ENCODE measurements at places on chromosomes 5 and 9. TPM values are rescaled to one million over a fixed set of nuclear protein-coding genes. Genes with fewer than 3 reads are reported as not detected.

Gene LHX3
- total RNA-seq: not detected

Gene SLC34A3
- total RNA-seq: not detected

Gene PTGES
- total RNA-seq: 9.1 TPM

Gene FBP2
- not detected for total RNA-seq

DNA sequence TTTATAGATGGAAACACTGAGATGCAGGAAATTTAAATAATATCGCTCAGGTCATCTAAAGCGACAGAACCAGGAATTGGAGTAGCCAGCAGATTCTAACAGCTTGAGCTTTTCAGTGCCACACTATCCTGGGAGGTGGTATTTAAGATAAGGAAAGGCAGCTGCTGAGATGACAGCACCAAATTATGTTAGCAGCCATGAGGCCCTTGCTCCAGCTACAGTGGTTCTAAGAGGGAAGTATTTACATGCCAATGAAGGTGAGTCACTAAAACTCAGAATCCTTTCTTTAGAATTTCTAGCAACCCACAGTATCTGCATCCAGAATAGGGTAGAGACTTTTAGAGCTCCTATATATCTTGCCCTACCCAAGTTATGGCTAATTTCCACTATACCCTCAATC, 127.0 kb upstream of the VLDLR start:
- DNase-seq: no peak

- no peak for DNase-seq
These were observed 25.5 kb downstream of the MAST4 start for GRCh38 chr5:66621736-66622135.

- DNase-seq: peak; percentile 19
These were observed 116.5 kb upstream of the PHYKPL start for GRCh38 chr5:178349075-178349511.

DNA sequence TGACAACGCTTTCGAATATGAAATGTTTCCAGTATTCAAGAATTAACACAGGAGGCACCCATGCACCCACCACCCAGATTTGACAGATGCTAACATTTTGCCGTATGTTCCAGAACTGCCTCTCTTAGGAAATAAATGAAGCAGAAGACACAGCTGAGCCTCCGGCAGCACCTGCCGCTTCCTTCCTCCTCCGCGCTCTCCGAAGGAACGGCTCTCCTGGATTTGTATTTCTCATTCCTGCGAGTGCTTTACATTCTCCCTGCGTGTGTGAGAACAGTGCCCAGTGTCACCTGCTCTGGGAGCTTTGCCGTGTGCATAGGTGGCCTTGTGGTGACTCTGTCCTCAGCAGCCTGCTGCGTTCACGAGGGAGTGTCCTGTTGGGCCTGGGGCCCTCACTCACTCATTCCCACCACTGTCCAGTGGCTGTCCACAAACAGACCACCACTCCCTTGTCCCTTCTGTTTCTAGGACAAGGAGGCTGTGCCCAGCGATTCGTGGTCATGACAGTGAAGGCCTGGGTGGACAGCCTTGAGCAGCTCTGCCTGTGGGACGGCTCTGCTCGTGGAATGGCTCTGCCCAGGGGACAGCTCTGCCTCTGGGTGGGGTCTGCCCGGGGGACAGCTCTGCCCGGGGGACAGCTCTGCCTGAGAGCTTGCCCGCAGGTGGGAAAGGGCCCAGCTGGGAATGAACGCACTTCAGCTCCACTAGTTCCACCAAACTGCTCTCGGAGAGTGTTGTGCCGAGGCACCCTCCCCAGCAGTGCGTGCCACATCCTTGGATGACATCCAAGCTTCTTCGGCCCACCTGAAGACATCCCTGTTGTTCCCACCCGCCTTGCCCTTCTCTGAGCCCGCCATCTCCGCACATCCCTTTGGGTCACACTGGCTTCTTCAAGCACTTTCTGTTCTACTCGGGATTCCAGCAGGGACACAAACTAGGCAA, 170.5 kb upstream of the PPP1R26 start:
- no peak for DNase-seq

Measured in aorta (tissue), 5 donors.